H7 (cell line): ENCODE measurements at places on chromosomes 4 and X.

DNA sequence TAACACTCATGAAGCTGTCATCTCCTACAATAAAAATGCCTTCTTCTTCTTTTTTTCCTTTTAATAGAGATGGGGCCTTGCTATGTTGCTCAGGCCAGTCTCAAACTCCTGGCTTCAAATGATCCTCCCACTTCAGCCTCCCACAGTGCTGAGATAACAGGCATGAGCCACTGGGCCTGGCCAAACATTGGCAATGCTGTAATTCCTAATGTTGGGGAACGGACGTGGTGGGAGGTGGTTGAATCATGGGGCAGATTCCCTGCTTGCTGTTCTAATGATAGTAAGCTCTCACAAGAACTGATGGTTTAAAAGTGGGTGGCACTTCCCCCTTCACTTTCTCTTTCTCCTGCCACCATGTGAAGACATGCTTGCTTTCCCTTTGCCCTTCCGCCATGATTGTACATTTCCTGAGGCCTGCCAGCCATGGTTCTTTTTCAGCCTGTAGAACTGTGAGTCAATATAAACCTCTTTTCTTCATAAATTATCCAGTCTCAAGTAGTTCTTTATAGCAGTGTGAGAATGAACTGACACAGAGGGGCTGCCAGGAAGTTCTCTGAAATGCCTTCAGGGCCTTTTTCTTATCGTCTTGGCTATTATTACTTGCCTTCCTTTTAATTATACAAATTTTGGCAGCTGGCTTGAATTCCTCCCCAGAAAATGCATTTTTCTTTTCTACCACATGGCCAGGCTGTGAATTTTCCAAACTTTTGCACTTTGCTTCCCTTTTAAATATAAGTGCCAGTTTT is 93.0 kb downstream of the CENPC start:
- no peak for DNase-seq

DNA sequence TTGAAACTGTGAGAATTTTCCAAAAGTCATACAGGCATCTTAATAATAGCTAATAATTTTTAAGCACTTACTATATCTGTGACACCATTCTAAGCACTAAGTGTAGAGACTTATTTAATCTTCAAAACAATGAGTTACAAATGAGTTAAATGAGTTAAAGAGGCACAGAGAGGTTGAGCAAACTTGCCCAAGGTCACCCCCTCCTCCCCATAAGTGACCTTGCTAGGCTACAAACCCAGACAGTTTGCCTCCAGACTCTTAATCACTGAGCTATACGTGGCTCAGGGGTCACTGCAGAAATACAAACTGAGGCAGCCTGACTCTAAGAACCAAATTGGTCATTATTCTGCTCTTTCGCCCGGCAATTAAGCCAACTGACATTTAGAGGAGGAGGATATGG is 15.5 kb downstream of the CTPS2 start:
- no peak for DNase-seq

DNA sequence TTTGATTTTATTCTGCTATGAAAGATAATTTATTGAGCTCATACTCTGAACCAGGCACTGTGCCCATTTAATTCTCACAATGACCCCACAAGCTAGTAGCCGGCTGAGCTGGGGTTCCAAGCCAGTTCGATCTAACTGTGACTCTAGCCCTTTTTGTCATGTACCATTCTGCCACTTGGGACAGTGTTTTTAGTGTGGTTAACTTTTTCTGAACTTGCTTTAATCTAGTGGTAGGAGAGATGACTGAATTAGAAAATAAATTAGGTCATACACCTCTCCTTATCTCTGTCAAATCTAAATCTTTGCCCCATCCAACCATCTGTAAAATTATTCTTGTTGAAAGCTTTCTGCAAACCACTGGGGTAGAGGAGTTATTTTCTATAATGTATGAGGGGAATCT is 136.0 kb downstream of the CBR4 start:
- no peak for DNase-seq

DNA sequence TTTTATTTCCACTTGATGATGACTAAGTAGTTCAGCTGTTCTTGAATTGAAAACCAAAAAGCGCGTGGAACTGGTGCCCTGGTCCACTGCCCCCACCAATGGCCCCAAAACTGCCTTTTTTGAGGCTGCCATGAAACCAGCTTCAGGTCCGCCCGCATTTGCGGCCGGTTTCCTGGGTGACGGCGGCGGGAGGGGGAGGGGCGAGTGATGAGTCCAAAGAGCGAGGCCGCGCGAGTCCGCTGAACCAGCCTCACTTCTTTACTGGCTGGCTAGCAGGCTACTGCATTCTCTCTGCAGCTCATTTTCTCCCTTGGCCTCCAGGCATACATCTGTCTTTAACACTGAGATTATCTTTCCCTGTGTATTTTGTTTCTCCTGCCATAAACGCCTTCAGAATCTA is 72.9 kb upstream of the FABP2 start:
- no peak for DNase-seq

DNA sequence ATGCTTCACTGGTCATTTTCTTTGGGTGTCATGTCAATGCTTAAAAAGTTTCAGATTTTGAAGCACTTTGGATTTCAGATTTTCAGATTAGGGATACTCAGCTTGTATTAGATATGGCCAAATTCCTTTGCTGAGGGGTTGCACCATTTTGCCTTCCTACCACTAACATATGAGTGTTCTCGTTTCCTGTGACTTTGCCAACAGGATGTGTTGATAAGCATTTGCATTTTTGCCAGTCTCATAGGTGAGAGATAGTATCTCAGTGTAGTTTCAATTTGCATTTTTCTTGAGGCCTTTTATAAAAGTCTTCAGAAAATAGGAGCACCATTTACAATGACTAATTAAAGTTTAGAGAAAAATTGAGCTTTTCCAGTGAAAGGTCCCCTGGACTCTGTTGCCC is 71.6 kb upstream of the CLCN4 start:
- no peak for DNase-seq

GRCh38 chr4:169259271-169259670 is 11.5 kb downstream of the SH3RF1 start:
- no peak for DNase-seq

GRCh38 chr4:61011051-61011450 is 189.1 kb upstream of the ADGRL3 start:
- no peak for DNase-seq

DNA sequence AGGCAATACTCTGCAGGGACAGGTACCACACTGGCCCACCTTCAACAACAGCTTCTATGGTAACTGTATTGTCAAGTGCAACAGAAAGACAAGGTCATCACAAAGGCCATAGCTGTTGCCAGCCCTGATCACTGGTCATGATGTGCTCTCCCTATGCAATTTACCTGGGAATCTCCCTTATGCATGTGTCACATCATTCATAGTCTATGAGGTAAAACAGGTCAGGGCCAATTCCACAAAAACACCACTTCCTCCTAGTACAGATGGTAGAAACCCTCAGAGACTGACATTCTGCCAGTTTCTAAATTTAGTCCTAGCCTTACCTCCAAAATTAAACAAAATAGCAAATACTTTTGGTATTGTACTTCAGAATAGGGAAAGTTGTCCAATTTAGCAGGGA is 132.8 kb downstream of the MGST2 start:
- DNase-seq: no peak

- no peak for DNase-seq
These were observed 578 bp downstream of the CHIC2 start for GRCh38 chr4:54063737-54064316.

DNA sequence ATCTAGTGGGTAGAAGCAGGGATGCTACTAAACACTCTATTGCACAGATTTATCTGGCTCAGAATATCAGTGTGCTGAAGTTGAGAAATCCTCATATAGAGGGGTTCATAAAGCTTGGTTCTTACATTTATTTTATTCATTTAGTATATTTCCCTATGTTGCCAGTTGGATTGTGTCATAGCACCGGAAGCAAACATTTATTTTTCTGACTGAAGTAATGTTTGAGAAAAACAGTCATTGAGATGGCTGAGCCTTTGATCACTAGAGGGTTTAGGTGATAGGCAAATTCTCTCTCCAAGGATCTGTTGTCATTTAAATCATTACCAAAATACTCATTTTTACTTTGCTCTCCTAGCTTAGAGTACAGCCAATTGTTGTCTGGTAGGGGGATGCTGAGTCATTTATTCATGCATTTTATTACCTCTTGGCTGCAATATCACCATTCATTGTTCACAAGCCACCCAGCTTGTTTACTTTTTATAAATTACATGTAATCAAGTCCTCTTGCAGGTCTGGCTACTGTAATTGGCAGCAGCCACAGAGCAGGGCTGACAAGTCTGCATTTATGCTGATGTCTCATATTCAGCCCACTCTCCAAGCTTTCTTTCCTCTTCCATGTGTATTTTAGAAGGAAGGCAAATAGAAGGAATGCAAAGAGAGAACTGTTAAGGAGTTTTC is 15.2 kb downstream of the GAB1 start:
- DNase-seq: no peak

DNA sequence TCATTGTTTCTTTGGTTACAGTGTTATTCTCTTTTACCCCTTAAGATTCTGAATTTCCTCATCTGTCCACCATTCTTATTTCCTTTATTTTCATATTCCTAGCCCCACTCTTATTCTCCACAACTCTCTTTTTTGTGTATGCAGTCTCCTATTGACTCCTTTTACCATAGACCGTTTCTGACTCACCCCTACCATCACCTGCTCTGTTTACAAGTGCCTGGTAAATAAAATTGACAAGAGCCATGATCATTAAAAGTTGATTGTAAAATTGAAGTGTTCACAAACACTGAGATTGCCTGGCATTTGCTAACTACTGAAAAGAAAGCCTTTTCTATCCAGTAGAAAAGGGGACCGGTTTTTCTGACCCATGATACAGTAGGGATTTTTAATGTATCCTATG is 54.4 kb downstream of the MRPL1 start:
- no peak for DNase-seq

GRCh38 chr4:184648313-184649025 is 778 bp downstream of the CASP3 start:
- peak; percentile 57 for DNase-seq

DNA sequence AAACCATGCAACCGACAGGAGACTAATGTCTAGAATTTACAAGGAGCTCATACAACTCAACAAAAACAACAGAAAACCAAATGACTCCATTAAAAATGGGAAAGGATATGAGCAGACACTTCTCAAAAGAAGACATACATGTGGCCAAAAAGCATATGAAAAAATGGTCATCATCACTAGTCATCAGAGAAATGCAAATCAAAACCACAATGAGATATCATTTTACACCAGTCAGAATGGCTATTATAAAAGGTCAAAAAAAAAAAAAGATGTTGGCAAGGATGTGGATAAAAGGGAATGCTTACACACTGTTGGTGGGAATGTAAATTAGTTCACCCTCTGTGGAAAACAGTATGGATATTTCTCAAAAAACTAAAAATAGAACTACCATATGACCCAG is 50.5 kb upstream of the CHRDL1 start:
- DNase-seq: no peak

- DNase-seq: no peak
These were observed 23.1 kb downstream of the CT47C1 start for GRCh38 chrX:119095936-119096335.

DNA sequence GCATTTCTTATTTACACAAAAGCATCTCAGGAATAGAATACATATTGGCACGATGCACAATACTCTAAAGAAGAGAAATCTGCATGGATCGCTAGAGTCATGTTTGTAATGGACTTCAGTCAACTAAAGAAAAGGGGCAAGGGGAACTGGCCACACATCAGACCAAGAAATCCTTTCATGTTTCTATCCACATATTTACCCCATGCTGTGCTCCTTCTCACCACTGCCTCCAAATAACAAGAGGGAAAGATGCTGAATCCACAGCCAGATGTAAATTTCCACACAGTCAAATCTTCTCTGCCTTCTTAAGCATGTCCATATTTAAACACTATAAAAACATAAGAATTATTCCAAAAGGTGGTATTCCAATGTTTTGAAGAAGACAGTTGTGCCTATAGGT is 67.6 kb downstream of the COX18 start:
- DNase-seq: no peak

GRCh38 chrX:102672856-102673255 is 21.6 kb downstream of the GPRASP1 start:
- DNase-seq: no peak

DNA sequence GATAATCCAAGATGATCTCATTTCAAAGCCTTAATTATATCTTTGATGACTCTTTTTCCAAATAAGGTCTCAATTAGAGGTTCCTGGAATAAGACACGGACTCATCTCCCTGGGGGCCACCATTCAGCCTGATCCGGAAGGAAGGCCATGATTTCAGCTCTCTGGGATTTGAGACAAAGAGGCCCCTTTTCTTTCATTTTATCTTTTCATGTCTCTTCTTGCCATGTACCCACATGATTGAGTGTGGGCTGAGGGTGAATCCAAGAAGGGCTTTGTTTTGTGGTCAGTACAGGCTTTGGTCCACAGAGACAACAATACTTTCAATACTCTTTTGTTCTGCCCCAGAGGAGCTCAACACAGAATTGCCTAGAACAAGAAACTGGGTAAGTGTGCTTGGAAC is 261.2 kb downstream of the TRIML1 start:
- DNase-seq: no peak

GRCh38 chr4:79584902-79585301 is 176.9 kb upstream of the GK2 start:
- no peak for DNase-seq

DNA sequence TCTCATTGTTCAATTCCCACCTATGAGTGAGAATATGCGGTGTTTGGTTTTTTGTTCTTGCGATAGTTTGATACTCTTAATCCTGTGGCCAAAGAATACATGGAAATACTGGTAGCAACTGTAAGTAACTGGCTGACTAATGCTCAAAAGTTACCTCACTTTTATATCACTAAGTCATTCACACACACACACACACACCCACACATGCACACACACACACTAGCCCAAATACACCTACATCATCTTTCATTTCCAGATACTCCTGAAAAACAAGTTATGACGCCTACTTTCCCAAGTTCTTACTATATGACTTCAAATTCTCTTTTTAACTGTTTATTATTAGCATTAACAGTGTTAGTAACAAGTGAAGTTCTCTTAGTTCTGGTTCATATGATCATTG is 101.3 kb downstream of the DCHS2 start:
- no peak for DNase-seq

DNA sequence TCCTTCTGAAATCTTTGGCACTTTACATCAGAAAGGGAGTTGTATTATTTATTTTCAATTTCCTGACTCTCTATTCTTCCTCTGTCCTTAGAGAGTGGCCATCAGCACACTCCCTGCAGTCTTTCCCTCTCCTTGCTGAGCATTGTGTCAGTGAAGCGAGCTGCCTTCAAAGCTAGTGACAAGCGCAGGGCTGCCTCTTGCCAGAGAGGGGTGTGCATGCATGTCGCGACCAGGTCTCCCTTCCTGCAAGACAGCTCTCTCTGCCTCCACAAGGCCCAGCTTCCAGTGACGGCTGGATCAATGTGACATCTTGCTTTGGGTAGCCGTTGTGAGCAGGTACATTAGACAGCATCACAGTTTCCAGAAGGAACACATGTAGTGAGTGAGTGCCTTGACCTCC is 810.9 kb upstream of the TENM3 start:
- DNase-seq: peak; percentile 10

DNA sequence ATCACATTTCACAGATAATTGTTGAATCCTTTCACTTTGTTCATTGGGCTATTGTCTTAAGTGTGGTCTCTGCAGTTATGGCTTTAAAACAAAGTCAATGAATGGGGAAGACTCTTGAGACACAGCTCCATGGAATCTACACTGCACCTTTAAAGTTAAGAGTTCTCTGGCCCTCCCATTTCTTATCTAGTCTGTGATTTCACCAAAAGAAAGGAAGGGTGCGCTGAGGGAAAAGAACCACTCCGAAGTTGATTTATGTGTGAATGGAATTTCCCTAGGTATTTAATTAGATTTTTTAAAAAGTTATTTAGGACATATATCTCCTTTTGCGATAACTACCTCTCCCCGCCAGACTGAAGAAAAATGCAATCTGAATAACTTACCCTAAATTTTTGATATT is 2.5 kb downstream of the SEPTIN11 start:
- no peak for DNase-seq
